ENCODE measurements at places on chromosomes 12 and 14.
A peak's percentile ranks its signal among the peaks of the same experiment; 100 is the strongest.

- no peak for DNase-seq
These were observed 30.4 kb downstream of the SETD3 start for GRCh38 chr14:99450266-99450665.

GRCh38 chr12:75623631-75624154 is 112.3 kb upstream of the KRR1 start:
- DNase-seq = no peak

- DNase-seq = no peak
These were observed 8.6 kb upstream of the SNAPC1 start for GRCh38 chr14:61753631-61754030.

DNA sequence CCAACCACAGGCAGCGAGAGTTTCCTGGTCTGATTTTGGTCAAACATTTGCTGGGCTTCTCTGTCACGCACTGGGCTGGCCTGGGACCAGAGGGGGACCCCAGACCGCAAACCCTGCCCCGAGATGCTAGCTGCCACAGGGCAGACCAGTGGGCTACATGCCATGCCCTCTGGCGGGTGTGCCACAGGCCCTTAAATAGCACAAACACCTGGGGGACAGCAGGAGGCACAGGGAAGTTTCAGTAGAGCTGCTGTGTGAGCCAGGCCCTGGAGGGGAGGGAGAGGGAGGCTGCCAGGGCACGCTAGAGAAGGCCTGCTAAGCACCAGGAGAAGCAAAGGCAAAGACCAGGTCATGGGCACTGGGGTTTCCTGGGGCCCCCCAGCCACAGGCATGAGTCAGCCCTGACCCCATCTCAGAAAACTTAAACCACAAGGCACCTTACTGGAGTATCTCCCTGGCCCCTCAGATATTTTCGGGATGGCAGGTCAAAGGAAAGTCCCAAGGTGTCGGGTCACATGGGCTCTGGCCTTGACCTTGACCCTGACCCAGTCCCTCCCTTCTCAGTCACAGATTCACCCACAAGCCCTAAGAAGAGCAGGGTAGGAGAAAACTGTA is 29.2 kb downstream of the ITPK1 start:
- DNase-seq = no peak

DNA sequence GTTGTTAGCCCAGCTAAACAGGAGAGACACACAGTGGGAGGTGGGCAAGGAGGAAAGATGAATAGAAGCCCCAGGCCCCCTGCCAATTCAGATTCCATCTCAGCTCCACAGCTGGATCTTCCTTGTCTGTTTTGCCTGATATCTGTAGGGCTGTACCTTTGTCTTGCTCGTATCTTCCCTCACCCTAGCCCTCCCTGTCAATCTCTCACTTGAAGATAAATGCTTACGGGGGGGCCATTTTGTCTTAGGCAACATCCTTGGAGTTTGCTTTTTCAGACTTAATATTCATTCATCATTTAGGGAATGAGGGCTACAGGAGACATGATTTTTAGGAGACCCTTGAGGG is 2.4 kb downstream of the KIF5A start:
- DNase-seq = no peak

DNA sequence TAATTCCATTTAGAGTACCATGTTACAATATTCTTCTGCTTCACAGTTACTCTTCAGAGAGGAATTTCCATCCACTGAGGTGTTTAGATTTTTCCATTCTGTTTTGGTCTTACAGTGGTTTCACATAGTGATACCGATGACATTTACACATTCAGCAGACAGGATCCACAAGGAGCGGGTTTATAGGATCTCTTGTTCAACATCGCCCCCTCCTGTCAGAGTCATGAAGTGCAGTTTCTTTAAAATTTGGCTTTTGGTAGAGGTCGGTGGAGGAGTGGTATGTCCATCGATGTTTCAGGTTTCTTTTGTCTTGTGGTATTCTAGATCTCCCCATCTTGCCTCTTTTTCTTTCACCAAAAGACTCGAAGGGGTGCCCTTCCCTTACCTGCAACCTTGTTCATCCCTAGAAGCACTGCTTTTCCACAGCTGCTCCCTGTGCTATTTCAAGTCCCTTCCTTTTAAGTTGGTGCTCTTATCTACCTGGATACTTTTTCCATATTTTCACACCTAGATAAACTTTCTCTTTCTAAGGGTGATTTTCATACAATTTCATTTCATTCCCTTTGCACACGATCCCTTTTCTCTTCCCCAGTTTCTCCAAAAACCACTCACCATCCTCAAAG is 181.3 kb downstream of the ITPR2 start:
- DNase-seq = peak; percentile 11

GRCh38 chr12:16454481-16454880 is 107.0 kb downstream of the MGST1 start:
- DNase-seq = no peak

- no peak for DNase-seq
These were observed 294.1 kb downstream of the DPF3 start for GRCh38 chr14:72599579-72600470.

DNA sequence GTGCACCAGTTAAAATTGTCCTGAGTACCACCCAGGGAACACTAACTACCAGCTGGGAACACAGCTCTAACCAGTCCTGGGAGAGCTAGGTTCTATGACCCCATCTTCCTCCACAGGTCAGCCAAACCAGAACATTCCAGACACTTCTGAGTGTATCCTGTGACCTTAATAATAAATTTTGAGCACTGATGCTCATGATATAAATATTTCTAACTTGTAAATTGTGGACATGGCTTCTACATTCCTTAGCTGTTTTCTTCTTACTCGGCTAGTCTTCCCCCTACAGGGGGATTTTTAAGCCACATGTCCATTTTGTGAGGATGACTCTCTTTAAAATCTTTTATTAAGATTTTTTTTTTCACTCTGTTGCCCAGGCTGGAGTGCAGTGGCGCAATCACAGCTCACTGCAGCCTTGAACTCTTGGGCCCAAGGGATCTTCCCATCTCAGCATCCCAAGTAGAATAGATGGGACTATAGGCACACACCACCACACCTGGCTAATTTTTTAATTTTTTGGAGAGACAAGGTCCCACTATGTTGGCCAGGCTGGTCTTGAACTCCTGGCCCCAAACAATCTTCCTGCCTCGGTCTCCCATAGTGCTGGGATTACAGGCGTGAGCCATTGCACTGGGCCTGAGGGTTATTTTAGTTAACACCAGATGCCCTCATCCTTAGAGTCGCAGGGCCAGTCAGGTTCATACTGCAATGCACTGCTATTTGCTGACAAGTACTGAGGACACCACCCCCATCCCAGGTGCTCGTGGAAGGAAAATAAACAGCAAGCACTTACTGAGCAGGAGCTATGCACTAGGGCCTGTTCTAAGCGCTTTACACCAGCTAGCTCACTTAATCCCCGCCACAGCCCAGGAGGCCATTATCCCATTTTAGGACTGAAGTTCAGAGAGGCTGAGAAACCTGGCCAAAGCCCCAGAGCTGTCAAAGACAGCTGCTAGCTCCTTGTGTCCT is 142.6 kb upstream of the NCOR2 start:
- no peak for DNase-seq

DNA sequence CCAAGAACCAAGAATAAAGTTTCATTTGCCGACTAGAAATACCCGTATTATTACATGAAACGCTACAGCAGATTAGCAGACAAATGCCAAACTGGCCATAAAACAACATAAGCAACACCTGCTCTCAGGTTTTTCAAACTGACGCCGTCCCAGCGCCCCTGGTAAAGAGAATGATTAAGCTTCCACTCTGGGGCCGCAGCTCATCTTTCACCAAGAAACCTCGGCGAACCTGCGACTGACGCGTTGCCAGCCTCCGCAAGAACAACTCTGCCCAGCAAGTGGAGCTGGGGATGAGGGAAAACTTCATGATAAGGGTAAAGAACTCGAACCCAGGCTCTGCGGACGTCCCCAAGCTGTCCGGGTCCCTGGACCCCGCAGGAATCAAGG is 530 bp downstream of the ARL1 start:
- DNase-seq = peak; percentile 48
